ENCODE measurements at places on chromosomes 3 and 15.

GRCh38 chr3:146226881-146227280, 24.0 kb downstream of the PLSCR4 start:
- DNase-seq = no peak

GRCh38 chr15:74889390-74889882, 406 bp upstream of the MPI start:
- DNase-seq = no peak

DNA sequence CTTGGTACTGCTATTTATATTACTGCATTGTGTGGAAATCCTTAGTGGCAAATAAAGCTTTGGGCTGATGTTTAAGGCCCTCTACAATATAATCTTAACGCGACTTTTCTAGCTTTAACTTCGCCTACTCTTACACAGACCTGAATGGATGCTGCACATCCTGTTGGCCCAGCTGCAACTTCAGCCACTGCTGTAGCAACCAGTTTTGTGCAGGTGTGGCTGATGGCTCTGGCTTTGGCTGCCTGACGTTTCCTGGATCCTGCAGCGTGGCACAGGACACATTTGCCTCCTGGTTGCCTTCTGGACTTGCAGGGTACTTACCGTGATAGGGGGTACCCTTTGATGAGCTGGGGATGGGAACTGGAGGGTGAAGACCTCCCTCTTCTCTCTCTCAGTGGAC, 20.2 kb upstream of the ERICH6 start:
- no peak for DNase-seq

GRCh38 chr3:96863129-96863740, 48.8 kb downstream of the EPHA6 start:
- no peak for DNase-seq

DNA sequence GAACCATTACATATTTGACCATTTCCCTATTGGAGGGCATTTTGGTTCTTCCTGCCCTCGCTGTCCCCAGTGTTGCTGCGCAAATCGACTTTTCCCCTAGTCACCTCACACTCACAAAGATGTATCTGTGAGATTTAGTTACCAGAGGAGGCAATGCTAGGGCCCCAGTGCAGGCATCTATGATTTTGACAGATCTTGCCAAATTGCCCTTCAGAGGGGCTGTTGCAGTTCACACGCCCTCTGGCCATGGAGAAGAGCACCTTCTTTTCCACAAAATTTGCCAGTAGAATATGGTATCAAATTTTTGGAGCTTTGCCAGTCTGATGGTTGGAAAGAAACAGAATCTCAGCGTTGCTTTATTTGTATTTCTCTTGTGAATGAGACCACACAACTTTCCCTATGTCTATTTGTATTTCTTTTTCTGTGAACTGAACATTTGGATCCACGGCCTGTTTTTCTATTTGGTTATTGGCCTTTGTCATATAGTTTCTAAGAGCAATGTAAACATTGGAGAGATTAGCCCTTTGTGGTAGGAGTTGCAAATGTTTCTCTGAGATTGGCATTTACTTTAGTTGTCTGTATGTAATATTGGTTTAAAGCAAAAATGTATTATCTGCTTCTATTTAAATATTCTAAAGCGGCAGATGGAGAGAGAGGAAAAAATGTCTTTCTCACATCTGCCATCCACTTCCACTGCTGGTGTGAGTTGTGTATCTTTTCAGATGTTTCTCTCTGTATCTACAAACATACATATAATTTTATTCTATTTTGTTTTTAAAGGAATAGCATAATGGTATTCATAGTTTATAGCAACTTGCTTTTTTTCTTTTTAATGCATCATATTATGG, 66.1 kb downstream of the DNASE1L3 start:
- DNase-seq = no peak

- DNase-seq = no peak
Observed at GRCh38 chr3:37499061-37499785, 324.8 kb upstream of the LRRFIP2 start.

DNA sequence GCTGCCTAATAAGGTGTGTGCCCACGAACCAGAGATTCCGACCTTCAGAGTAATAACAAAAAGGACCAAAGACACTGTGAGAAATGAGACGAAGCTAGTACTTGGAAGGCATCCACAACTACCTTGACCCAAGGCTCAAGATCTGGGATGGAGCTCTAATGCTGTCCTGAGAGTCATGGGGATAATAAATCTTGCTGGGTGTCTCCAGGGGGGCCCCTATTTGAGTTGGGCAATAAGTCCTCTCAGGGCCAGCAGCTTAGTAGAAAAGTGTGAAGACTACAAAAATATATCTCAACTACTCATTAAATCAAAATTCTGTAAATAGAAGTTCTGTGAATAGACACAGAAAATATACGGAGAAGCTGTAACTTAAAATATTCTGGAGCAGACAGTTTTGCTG, 2.9 kb upstream of the NDN start:
- DNase-seq = no peak

GRCh38 chr15:100114571-100114970, 227.2 kb downstream of the ADAMTS17 start:
- no peak for DNase-seq

DNA sequence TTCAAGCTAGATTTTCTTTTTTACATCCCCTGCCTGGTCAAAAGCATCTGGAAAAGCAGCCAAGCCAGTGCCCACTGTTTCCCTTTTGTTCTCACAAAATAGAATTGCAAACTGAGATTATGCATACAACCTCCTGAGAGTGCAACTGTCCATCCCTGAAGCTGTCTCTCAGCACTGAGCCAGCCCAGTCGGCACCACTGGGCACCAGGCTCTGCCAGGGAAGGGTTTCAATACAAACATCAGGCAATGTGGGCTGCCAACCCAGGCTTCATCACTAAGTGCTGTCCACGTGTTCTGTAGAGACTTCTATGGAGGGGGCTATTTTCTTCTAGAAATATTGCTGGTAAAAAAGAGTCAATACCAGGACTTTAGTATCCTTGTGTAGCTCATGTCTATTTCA, 356.3 kb upstream of the TBL1XR1 start:
- DNase-seq = no peak

DNA sequence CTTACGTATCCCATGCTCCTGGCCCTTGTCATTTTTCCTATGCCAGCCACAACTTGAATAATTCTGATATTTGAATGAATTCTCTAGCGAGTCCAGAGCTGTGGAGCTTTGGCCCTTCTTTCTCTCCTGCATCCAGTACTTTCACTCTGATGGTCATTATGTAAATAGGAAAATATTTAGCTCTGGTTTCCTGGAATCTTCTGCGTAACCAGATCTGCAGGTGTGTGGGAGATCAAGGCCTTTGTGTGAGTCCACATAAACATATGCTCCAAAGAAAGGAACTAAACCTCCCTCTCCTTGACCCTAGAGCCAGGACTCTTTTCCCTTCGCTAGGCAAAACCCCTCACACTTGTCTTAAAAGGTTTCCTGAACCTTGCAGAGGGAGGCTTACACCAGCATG, 132.5 kb upstream of the THBS1 start:
- DNase-seq = no peak

DNA sequence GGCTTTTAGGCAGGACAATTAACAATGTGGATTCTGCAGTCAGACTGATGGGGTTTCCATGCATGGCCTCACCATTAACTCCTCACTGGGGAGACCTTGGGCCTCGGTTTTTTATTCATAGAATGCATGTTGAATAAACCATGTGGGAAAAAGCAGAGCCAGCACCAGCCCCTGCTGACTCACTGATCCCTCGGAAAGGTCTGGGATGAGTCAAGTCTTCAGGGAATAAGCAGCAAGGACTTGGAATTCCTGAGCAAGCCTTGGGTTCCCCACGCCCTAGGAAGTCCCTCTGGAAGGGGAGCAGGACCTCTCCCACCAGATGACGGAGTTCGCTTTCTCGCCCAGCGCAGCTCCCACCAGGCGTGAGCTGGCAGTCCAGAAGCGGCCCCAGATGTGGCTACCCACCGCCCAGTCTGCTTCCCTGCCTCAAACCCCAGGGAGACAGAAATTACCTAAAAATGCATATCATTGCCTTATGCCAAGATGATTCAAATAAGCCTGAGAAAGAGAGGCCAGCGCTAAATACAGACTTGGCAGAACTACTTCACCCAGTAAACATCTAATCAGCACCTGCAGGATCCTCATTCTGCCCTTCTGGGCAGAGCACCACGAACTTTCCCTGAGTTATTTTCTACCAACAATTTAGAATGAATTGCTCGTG, 45.4 kb downstream of the BTD start:
- no peak for DNase-seq

DNA sequence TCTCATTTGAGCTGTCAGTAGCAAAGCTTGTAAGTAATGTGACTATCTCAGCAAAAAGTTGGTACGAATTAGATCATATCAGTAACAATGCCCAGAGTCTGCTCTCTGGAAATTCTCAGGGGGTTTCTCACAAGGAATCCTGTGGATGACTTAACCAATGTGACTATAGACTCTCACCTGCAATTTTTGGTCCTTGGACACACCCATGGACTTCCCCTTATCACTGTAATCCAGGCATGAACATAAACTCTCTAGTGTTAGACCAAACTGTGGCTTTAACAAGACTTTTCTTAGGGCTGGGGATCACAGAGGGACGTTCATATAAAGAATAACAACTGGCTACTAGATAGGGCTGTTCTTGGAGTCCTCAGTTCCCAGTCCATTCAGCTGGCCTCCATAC, 3.9 kb upstream of the ZNF80 start:
- no peak for DNase-seq

GRCh38 chr3:64561325-64561843, 126.4 kb downstream of the ADAMTS9 start:
- DNase-seq = no peak

DNA sequence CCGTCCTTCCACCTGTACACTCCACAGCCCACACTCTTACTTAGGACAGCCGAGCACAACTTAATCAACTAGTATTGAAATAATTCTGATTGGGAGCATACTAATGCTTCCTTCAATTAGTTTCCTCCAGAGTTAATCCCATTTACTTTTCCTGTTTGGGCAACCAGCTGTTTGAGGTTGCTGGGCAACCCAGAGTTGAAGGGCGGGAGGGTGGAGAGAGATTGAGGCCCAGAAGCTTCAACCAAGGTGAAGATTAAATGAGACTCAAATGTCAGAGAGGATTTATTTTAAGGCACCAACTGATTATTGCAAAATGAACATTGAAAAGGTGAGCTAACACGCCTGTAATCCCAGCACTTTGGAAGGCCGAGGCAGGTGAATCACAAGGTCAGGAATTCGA, 428.5 kb upstream of the SEMA6D start:
- DNase-seq = no peak

DNA sequence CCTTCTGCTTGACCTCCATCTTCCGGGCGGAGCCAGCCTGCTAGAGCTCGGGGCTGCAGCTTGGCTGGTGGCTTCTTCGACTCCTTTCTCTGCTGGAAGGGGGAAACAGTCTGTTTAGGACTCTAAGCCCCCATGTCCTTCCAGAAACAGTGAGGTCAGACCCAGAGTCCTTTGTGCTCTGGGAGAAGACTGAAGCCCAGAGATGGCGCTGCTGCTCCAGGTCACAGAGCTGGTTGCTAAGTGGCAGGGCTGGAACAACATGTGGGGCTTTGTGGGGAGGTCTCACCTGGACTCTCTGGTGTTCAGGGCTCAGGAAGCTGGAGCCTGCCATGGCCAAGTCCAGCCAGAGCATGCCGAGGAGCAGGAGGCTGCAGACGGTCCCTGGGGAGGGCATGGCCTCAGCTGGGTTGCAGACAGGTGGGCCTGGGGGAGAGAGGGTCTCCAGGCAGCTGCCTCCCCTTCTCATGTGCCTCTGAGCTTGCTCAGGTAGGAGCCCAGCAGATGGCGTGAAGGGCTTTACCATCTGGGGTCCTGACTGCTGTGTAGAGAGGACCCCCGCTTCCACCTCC, 2.9 kb downstream of the GHRL start:
- DNase-seq = no peak

DNA sequence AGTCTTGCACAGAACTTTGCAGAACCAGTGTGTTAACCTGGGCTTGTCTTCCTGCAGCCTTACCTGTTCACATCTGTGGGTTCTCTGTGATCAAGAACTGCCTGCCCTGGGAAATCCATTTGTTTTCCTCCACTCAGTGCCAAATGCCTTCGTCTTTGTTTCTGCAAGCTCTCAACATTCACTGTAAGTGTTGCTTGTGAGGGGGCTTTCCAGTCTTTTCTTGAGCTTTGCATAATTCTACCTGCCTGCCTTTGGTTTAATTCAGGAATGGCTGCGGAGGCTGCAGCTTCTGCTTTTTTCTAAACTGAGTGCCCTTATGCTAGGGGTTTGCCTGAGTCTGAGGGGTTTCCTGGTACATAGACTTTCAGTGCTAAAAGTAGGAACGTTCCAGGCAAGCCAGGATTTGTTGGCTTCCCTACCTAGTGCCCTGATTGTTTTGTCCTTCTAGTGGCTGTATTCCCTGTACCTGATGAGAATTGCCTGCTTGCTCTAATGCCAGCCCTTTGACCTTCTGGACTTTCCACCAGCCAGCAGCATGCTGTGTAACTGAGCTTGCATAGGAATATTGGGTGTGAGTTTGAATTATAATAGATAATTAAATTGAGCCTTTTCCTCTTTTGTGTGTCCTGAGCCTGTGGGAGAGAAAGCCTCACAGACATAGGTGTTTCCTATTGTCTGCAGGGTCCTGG, 96.6 kb upstream of the CLSTN2 start:
- DNase-seq = no peak

DNA sequence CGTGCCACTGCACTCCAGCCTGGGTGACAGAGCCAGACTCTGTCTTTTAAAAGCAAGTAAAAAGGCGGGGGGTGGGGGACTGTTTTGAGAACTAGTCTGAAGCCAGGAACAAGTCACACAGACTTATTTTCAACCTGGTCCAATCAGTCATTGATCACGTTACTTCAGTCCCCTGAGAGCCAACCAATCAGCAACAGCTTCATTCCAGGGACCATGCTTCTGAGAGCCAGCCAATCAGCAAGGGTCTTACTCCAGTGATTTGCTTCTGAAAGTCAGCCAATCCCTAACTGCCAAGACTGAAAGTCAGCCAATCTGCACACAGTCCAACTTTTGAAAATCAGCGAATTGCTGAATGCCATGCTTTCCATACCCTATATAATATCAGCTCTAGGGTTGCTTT, 48.6 kb upstream of the C15orf39 start:
- DNase-seq = no peak

DNA sequence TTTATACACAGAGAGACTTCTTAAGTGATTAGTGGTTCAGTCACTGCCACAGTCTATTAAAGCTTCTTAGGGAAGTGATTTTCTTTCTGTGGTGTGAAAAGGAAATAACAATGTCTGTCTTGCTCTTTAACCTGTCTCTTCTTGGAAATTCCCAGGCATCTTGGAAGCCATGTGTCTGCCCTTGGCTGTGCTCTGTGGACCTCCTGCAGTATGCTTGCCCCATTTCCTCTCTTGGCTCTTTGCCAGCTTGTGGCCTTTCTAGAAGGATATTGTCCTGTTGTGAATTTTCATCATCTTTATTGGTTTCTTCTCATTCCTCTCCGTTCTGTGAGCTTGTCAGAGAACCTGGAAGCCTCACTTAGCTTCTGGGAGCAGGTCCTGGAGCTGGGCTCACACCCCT, 338.4 kb upstream of the C2CD4B start:
- no peak for DNase-seq

DNA sequence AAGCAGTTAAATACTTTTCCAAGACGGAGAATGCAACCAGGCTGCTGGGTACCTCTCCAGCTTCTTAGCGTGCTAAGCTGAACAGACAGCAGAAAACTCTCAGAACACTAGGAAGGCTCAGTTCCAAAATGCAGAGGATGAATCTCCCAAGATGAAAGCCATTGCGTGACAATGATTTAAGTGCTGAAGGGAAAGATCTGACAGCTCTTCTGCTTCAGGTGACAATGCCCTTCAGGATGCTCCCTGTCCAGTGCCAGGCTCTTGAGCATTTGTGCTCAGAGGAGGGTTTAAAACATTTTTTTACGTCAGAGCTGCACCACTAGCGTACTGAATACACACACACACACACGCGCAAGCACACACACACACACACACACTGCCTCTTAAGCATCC, 26.3 kb downstream of the ARHGEF3 start:
- DNase-seq = no peak

Data from stimulated activated CD8-positive, alpha-beta memory T cell treated with anti-CD3 and anti-CD28 coated beads, Interleukin-7, amount 100 ng/mL, for 1 hour (primary cell).